ENCODE measurements at places on chromosomes 7 and 10.

DNA sequence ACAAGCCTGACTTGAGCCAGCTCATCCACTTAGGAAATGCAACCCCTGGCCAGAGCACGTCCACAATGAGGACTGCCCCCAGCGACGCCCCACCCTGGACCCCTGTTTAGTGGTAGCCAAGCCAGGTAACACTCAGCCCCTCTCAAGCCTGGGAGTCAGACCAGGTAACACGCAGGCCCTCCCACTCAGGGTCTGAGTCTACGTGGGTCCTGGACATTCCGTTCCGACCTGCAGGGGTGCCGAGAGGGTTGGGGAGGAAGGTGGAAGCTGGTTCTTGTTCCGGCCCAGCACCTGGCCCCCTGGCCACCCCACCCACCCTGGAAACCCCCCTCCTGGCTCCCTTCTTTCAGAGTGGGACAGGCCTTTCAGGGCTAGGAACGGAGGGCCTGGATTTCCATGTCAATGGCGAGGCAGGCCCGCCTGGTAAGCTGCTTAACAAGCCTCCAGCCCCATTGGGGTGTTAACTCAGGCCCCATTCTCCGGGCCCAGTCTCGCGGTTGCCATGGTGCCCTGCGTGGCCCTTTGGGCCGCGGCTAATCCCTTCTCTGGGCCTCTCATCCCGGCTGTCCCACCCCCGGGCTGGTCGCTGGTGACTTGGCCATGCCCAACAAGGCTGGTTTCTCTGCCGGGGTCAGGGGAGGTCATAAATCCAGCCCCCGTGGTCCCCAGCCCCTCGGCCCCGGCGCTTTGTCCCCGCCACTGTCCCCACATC lies 19.7 kb upstream of the LFNG start:
- DNase-seq, result no peak

DNA sequence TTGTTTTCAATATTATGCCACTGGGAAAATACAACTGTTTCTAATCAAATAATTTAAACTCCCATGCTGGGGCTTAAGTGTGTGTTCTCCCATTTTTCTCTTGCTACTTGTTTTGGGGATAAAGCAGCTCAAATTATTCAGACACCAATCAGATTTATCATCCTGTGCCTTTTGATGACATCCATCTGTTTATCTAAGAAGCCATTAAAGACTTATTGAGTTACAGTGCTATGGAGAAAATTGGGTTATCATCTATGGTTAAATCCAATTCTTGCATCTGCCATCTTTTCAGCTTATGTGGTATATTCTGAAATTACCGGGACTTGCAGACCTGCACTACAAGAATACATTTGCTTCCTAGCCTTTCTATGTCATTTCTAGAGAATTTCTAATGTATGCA lies 401.2 kb downstream of the GFRA1 start:
- no peak for DNase-seq

- DNase-seq, result no peak
These were observed 142.9 kb downstream of the KMT2C start for GRCh38 chr7:152292897-152293296.

- peak; percentile 2 for DNase-seq
These were observed 239.7 kb upstream of the SEMA3D start for GRCh38 chr7:85426487-85426960.

GRCh38 chr10:124592101-124592500 lies 130.5 kb downstream of the LHPP start:
- DNase-seq, result no peak

DNA sequence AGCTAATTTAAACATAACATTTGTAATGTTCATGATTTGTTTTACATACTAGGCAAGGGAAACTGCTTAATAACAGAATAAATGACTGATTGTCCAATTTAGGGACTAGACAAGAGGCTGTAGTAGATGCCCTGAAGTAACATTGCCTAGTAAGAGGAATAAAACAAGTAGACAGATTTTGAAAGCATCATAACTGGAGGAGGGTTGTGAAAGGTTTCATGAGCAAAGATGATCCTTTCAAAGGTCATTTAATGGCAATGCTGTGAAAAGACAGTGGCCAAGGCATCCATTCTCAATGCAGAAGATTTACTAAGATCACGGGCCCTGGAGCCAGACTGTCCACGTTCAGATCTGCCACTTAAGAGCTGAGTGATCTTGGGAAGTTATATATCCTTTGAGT lies 44.8 kb upstream of the HHEX start:
- DNase-seq, result no peak

DNA sequence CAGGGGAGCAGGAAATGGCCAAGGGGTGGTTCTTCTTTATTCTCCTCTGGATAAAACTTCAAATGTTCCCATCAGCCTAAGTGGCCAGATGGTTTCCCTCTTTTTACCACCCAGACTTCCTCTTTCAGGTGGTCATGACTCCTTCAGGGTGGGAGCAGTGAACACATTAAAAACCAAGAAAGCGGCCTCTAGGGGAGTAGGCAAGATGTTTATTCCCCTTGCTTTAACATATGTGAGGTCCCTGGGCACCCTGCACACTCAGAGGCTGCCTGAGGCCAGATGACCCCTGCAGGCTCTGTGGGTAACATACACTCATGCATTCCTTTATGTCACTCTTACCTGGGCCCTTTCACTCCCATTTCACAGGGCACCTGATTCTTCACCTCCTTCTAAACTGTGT lies 357.4 kb downstream of the ABCA13 start:
- DNase-seq, result no peak

DNA sequence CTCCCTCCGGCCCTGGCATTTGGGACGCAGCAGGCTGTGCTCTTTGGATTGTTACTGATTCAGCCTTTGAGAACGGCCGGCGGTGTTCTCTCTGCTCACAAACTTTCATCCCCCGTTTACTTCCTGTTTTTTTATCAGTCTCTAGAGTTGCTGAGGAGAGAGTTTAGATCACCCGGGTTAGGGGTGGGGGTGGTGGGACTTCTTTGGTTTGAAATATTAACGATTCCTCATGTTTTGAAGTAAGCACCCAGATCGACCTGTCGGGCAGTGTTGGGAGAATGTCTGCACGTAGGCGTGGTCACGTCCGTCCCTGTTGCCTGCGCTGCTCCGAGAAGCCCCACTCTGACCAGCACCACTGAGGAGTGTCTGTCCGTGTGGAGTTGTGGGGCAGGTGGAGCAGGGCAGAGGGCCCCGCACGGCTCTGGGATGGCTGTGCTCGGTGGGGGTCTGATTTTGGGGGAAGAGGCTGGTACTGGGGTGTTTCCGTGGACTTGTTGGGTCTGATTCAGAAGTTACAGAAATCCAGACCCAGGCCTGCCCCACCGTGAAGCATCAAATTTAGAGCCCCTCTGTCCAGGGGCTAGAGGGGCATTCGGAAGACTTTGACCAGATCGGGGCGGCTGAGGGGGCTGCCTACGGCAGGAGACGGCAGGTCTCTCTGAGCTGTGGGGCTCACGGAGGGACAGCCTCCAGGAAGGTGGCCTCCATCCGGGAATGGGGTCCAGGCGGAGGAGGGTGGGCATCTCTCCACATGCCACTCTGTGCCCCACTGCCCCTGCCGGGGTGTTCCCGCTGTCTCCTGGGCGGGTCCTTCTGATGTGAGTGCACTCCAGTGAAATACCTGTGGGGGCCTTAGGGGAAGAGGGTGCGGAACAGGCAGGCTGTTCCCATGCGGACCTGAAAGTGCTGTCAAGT lies 7.4 kb downstream of the INPP5A start:
- no peak for DNase-seq

- no peak for DNase-seq
These were observed 132.6 kb downstream of the CELF2 start for GRCh38 chr10:11150231-11150731.

DNA sequence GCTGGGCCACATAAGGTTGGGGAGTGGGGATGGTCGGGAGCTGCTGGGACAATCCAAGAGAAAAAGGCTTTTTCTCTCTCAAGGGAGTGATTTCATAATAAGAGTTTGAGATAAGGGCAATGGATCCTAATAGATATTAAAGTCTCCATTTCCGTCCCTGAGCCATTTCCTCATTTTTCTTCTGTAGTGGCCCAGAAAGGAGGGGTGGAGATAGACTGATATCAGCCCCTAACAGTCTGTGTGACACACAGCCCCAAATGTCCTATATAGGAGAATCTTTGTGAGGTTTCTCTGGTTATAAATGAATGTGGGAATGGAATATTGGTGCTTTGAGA lies 35.2 kb downstream of the PRSS2 start:
- DNase-seq, result no peak

- DNase-seq, result no peak
These were observed 210.2 kb downstream of the MLLT10 start for GRCh38 chr10:21744223-21744622.

DNA sequence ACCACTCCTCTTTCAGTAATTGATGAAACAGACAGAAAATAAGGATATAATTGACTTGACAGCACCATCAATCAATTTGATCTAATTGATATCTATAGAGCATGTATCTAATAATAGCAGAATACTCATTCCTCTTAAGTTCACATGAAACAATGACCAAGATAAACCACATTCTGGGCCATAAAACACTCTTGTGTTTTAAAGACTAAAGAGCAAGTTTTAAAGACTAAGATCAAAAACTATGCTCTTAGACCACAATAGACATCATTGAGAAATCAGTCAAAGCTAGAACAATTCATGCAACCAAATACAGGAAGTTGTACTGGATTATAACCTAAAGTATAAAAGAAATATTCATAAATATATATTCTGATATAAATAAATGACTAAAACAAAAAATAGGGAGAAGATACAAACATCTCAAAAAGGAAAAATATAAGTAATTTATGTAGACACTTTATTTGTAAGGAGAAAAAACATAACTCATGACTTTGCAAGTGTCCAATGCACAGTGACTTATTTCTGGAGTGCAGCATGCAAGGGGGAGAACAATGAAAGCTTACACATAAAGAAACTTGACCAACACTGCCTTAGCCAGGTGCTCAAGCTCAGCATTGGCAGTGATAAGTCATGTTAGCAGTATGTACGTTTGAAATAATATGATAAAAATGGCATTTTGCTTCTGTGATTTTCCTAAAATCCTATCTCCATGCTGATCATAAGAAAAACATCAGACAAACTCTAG lies 312.7 kb upstream of the IGFBP3 start:
- DNase-seq, result peak; percentile 48

DNA sequence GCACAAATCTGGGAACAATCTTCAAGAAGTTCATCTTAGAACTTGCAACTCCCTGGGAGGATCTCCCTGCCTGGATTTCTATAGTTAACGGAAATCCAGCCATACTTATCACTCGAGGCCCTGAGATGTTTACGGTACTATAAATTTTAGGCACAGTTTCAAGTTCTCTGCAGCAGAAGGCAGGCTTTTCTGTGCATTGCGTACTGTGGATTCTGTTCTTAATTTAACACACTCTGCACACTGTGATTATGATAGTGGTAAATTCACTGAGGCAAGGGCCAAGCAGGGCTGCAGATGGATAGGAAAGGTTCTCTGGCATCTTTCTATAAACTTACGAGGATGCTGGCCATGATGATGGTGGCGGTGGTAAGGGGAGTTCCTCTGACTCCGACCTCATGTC lies 10.6 kb downstream of the INHBA start:
- DNase-seq, result no peak

- peak; percentile 98 for DNase-seq
These were observed 127.4 kb downstream of the ELAPOR2 start for GRCh38 chr7:86932038-86932512.

GRCh38 chr7:95553939-95554338 lies 42.4 kb downstream of the PDK4 start:
- DNase-seq, result no peak

Measured in AG10803 (cell line).